ENCODE measurements at places on chromosomes 13 and 19.

DNA sequence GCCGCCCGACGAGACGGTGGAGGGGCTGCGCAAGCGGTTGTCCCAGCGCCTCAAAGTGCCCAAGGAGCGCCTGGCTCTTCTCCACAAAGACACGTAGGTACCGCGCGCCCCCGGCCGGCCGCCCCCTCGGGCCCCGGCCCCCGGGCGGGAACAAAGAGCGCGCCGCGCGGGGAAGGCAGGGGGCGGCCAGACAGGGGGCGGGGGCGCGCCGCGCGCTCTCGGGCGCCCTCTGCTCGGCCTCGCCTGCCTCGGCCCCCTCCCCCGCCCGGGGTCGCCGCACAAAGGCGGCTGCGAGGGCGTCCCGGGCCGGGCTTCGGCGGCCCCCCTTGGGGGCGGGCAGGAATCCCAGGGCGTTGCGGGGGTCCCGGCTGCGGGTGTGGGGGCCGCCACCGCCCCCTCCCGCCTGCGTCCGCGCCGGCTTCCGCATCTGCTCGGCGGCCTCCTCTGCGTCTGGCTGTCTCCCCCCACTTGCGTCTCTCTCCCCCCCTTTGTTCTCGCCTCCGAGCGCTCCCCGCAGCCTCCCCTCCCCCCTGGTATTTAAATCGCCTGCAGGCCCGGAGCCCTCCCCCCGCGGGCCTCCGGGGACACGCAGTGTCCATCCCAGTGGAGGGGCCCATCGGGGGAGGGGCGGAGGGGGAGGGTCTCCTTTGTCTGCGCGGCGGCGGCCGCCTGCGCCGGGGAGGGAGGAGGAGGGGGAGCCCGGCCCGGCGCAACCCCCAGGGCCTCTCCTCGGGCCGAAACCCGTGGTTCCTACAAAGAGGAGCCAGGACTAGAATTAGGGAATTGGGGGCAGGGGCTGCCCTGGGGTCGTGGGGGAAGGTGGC lies 2.3 kb downstream of the MIDN start:
- DNase-seq: peak; percentile 56

DNA sequence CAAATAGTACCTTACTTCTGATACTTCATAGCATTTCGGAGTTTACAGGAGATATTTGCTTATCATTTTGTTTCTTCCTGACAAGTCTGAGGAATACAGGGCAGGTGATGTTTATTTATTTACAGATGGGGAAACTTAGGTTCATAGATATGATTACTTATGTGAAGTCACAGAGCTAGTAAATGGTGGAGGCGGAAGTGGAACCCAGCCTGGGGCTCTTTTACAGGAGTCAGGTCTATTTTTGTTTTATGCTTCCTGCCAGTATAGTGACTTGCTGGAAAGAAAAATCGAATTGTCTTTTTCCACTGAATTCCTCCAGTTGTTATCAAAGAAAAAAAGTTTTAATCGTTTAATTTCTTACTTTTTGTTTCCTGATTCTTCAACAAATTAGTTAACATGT lies 66.5 kb downstream of the DGKH start:
- no peak for DNase-seq

GRCh38 chr19:7799640-7800355 lies 30.2 kb upstream of the EVI5L start:
- peak; percentile 74 for DNase-seq

GRCh38 chr13:63460462-63461090 lies 2044.9 kb upstream of the PCDH20 start:
- no peak for DNase-seq

- no peak for DNase-seq
These were observed 7.1 kb upstream of the POU4F1 start for GRCh38 chr13:78610381-78610883.

GRCh38 chr19:49214701-49215100 lies 57.1 kb downstream of the TRPM4 start:
- DNase-seq: no peak

DNA sequence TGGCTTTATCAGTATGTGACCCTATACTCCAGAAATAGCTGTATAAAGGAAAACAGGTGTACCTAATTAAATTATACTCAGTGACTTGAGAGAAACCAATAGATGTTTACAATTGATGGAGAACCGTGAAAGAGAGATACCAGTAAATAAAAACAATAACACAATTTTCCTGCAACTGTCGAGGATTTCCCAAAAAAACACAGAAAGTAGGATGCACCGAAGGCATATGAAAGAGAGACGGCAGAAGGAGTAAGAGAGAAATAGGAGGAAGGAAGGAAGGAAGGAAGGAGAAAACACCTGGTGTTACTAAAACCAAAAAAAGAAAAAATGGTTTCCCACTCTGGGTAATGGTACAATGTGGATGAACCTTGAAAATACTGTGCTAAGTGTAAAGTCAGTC lies 6.8 kb upstream of the ZNF229 start:
- DNase-seq: no peak

GRCh38 chr13:37868691-37869505 lies 674 bp downstream of the TRPC4 start:
- DNase-seq: no peak

GRCh38 chr13:28558567-28558966 lies 63.6 kb upstream of the FLT1 start:
- DNase-seq: no peak

- DNase-seq: no peak
These were observed 385.7 kb downstream of the DCT start for GRCh38 chr13:94093652-94094315.
